Esophagus squamous epithelium (tissue), 5 donors: ENCODE measurements at places on chromosomes 4 and X.

GRCh38 chrX:17012465-17012864, 66.0 kb downstream of the REPS2 start:
- DNase-seq, result no peak

GRCh38 chrX:45422216-45422925, 221.7 kb upstream of the DIPK2B start:
- DNase-seq, result no peak

DNA sequence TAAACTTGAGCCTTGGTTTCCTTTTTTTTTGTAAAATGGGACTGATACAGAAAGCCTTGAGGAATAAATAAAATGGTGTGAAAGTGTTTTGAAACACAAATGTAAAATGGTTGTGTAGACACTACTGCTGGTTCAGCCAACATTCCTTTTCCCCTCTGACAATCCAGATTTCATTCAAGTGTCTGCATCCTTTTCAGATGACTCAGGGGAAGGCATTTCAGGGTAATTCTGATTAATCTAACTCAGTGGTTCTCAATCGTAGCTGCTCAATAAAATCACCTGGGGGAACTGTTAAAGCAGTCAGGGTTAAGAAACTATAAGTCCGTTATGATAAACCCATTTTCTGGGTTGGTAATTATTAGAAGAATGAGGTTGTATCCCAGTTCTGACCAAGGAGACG, 4.6 kb downstream of the ARHGAP10 start:
- no peak for DNase-seq

DNA sequence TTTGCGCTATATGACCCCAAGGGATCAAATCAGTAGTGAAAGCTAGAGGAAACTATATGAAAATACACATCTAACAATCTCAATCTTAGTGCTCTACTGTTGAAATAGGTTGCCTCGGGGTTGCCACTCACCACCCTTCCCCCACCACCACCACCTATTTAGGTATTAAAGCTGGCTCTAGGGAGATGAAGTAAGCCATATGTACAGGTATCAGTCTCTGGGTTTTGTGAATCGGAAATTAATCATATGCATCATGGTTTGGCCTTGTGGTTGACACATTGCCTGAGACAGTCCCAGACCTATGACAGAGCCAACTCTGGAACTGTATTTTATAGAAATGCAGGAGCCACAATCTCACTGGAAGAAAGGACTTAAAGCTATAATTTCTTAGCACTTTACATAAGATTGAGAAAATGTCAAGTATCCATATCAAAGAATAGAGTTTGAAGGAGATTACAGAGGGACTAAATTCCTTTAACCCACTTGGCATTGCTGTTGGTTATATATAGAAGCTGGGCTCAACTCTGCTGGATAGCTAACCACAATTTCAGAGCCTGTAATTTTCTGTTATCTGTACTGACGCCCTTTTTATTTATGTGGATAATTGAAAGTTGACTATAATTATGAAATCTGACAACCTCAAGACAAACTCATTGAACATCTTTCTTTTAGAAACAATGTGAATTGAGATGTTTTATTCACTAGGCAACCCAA, 26.7 kb upstream of the BMP2K start:
- DNase-seq, result no peak

DNA sequence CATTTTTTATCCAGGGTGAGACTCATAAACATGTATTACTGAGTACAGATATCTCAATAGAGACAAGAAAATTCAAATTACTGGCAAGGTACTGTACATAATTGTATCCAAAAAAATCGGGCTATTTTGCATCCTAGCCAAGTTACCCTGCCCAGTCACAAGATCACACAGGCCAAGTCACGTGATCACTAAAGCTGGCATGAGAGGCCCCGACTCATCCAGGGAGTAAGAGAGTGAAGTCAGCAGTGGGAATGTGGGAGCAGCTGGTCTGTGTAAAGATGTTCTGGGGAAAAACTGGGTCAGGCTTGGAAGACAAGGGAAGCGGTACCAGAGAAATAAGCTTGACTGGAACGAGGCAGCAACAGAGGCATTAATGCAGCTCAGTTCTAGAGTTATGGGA, 119.3 kb upstream of the STS start:
- no peak for DNase-seq

GRCh38 chr4:103996637-103997036, 276.9 kb upstream of the TACR3 start:
- no peak for DNase-seq

DNA sequence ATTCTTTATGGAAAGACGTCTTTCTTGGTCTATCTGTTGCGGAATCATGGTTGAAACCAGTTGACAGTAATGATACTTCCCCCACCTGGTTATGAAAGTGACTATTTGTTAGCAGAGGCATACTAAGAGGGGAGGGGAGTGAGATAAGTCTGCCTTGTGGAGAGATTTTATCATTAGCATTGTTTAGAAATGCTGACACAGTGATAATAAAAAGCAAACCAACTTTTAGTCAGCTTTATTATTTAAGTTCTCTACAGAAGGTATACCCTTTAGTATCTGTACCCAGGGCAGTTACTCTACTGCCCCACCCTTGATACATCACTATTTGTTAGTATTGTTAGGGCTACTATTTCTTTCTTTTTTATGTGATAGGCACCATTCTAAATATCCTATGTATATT, 26.9 kb upstream of the IL1RAPL2 start:
- no peak for DNase-seq

DNA sequence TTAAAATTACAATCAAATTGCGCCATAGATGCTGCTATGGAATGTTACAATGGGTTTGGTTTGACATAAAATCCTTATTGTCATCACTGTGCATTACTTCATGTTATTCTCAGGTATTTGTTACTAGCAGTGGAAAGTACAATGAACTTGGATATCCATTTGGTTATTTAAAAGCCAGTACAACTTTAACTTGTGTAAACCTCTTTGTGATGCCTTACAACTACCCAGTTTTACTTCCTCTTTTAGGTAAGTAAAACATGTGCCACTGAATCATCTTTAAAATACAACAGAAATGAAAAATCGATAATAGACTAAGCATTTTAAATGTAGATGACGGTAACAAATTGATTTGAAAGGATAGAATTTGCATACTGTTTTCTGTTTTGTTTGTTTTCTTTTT, 35.6 kb downstream of the INTS6L start:
- no peak for DNase-seq

DNA sequence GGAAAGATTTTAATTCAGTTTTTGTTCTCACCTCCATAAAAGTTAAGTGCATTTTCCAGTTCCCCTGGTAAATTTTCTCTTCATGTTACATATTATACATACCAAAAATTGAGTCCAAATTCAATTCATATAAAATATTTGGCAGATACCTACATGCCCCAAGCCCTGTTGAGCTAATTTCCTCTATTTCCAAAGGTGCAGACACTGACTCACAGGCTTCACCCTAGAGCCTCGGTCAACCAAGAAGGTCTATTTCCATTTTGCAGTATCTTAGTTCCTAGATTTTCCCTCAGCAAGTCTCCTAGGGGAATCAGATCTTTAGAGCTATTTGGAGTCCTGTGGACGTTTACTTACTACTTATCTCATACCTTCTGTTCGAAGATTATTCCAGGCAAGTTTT, 174.4 kb downstream of the TSPAN5 start:
- no peak for DNase-seq

- DNase-seq, result no peak
Measured at GRCh38 chr4:47275595-47275994, 187.9 kb downstream of the COMMD8 start.

- no peak for DNase-seq
Measured at GRCh38 chr4:141812158-141812557, 175.8 kb downstream of the IL15 start.

DNA sequence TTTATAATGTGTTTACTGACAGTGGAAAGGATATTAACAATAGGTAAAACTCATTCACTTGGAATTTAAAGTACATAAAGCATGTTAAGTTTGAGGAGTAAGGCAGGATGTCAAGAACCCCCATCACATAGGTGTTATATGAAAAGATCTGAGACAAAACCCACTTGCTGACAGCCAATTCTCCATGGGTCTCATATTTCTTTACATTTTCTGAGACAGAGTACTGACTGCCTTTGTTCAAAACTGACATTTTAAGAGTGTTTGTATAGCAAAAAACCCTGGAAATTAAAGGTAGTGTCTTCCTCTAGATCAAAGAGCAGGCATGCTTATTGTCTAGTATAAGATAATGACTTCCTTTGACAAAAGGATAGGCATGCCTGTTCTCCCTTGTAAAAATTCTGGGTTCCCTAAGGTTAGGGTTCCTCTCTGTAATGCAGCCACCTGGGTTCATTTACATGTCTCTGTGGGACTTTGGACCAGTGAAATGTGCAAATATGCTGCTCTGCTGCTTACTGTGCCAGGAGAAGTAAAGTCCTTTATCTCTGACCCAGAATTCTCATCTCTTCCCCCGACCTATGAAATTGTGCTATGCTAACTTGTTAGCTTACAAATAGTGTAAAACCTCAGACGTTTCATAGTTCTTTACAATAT, 123.6 kb downstream of the PCDH18 start:
- no peak for DNase-seq

GRCh38 chrX:56793112-56793430, 64.0 kb downstream of the NBDY start:
- DNase-seq, result no peak

- DNase-seq, result no peak
Measured at GRCh38 chrX:101287402-101287801, 3.7 kb downstream of the TAF7L start.

DNA sequence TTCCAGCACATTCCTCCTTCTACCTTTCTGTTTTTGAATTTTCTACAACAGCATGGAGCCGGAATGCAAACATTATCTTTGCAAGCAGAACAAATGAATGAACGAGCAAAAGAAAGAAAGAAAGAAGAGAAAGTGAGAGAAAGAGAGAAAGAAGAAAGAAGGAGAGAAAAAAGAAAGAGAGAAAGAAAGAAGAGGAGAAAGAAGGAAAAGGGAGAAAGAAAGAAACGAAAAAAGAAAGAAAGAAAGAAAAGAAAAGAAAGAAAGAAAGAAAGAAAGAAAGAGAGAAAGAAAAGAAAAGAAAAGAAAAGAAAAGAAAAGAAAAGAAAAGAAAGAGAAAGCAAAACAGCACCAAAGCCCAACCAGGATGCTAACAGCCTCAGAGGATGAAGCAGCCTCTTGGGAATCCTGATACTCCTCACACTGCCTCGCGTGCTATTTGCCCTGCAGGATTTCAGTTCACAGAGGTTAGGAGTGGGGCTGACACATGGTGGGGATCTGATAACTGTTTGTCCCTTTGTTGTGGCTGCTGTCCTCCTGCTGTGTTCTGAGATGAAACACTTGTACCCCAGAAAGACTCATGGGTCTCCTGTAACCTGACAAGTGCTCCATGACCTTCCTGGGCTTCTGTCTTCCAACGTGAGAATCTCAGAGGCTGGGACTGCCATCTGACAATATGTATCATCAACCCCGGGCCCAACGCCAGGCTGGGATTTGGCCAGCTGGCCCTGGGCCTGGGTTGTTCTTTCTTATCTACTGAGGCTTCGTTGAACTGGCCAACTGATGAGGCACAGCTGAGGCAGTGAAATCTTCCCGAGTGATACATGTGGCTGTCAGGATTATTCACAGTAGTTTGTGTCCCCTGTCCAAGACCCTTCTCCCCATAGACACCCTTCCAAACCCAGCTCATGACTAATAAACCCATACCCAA, 61.0 kb downstream of the SEPSECS start:
- no peak for DNase-seq

- no peak for DNase-seq
Measured at GRCh38 chr4:39021631-39022030, 10.6 kb downstream of the TMEM156 start.

- no peak for DNase-seq
Measured at GRCh38 chr4:152038238-152038637, 277.4 kb upstream of the GATB start.

DNA sequence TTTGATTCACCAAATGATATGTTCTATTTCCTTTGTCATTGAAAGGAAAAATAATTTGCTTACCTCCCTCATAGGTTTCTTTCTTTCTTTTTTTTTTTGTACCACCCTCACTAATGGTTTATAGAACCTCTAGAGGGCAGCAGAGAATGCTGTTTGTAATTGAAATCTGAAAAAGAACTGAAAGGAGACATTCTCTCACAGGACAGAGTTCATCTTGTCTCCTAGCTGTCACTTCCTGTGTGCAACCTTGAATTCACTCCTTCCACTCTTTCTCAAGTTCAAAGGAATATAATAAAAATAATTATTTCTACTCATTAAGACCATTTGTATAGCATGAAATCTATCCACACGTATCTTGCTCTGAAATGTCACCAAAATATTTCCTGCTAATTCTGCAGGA, 51.0 kb downstream of the GUCY1B1 start:
- no peak for DNase-seq

DNA sequence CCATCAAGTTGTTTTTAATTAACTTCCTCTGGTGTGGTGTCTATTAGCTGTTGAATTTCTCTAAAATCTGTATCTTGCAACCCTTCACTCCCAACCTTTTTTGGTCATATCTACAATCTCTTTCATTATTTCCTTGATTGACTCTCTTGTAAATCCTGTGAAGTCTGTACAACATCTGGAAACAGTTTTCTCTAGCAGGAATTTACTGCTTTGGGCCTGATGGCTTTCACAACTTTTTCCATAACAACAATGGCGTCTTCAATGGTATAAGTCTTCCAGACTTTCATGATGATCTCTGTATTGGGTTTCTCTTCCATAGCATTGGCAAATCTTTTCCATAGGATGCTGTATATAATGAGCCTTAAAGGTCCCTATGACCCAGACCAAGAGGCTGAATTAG, 49.0 kb downstream of the TBC1D19 start:
- no peak for DNase-seq

- no peak for DNase-seq
Measured at GRCh38 chr4:73944061-73944875, 37.6 kb downstream of the PF4 start.

DNA sequence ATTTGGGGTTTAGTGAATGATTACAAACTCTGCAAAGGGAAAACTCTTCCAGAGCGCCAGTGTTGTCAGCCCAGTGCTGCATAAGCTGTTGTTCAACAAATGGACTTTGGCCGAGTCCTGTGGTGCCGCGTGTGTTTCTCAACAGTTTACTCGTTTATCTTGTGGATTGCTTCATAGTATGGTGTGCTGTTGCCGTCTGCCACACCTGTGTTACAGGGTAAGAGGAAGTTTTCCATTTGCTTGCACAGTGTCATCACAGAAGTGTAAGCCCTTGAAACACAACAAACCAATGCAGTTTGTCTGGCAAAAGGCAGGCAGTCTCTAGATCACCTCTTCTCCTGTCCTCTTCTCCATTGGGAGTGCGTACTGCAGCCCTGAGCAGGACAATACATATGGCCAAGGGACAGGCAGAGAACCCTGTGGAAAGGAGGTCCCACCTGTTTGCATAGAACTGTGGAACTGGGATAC, 66.3 kb downstream of the DCUN1D4 start:
- no peak for DNase-seq

- DNase-seq, result no peak
Measured at GRCh38 chr4:105633241-105633640, 75.2 kb downstream of the INTS12 start.

GRCh38 chrX:55624403-55624802, 1.2 kb downstream of the FOXR2 start:
- no peak for DNase-seq
